Fibroblast of lung (primary cell): ENCODE measurements at places on chromosomes 13 and 19. TPM values are rescaled to one million over a fixed set of nuclear protein-coding genes. Genes with fewer than 3 reads are reported as not detected.

DNA sequence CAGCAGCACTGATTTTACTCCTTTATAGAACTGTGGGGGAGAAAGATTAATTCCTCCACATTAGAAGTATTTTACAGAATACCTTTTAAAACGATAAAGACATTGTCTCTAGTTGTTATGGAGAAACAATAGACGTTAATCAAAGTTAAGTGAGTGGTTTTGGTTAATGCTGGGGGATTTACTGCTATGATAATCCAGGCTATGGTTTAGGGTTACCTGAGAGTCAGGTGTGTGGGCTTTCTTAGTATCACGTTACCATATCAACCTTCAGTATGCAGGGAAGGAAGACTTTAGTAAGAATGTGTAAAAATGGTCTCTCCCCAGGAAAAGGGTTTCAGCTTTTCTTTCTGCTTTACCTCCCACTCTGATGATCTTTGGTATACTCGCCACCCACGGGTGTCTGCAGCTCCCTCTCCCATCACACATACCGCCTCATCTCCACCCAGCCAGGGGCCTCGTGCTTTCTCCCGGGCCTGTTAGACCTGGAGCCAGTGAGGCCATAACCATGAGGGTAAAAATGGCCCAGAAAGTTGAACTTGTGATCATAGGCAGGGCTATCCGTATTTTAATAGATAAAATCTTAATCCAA is 45.6 kb upstream of the WDFY2 start:
- no peak for DNase-seq

TTC9B gene
- polyA plus RNA-seq, result not detected in 2 replicates

DNA sequence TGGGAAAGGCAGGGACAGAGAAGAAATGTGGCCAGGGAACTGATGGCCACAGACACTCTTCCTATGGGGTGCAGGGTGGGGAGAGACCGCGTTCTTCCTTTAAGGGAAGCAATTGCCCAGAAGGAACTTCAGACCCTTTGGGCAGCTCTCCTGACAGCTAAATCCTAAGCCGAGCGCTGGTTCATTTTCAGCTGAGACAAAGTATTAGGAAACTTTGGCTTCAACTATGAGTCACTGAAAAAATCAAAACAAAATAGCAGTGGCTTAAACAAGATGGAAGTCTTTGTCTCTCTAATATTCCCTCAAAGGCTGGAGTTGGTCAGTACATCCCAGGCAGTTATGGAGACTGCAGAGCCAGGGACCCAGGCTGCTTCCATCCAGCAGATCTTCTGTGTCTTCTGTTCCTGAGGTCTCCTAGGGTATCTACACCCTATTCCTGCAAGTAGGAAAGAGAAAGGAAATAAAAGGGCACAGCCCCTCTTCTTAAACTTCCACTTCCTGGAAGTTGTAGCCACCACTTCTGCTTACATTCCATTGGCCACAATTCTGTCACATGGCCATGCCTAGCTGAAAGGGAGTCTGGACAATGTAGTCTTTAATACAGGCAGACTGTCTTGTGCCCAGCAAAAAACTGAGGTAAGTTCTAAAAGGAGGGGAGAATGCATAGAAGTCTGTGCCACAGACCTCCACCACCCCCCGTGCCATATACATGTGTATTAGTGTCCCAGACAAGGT is 163.5 kb downstream of the KATNAL1 start:
- DNase-seq, result peak; percentile 77

IZUMO2 gene
- not detected in 2 replicates for polyA plus RNA-seq

GRCh38 chr13:113651511-113652403 is 6.2 kb downstream of the ATP4B start:
- no peak for DNase-seq

DNA sequence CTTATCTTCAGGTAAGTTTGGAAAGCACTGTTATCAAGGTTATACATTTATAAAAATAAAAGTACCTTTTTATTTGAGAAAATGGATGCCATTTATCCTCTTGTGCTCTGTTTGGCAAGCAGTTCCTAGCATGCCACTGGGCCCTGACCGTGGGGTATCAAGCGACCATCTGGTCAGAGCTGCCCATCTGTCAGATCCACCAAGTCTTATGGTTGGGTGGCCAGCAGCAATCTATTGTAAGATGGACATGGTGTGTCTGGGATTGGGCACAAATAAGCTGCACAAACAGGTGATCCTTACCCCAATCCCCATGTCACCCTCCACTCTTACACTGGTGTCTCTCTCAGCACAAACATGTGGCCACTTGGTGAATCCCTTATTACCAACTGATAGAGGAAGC is 178.5 kb downstream of the DLEU7 start:
- no peak for DNase-seq

- peak; percentile 46 for DNase-seq
Observed at GRCh38 chr13:49165798-49166752, 54.1 kb upstream of the MLNR start.

DNA sequence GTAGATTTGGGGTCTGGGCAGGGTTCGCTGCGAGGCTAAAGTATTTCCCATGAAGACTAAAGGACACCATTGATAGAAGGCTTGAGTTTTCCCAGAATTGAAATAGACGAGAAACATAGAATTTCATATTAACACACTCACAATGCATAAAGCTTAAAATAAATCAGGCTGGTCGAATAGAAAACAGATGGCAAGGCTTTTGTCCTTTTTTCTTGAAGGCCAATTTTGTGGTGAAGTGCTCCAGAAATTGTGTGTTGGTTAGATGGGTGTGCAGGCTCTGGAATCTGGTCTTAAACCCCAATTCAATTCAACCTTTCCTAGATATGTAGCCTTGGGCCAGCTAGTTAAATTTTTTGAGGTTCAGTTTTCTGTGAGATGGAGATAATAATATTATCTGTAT is 56.9 kb upstream of the LRCH1 start:
- no peak for DNase-seq

DNA sequence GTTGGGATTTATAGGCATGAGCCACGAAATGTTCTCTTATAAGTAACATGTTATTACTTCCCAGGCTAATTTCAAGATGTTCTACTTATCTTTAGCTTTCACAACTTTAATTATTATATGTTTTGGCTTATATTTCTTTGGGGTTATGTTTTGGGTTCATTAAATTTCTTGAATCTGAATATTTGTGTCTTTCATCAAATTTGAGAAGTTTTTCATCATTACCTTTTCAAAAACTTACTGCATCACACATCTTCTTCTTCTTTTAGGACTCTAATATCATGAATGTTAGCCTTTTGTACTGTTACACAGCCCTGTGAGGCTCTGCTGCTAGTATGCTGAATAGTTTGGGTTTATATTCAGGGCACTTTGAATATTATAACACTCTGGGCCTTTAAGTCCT is 9.7 kb upstream of the ZNF266 start:
- DNase-seq, result no peak

- DNase-seq, result no peak
Observed at GRCh38 chr13:113852536-113853517, 11.0 kb downstream of the GAS6 start.

INSR gene
- 2.3 and 3.7 TPM in 2 replicates for polyA plus RNA-seq

SPC24 gene
- 8.1 and 32.0 TPM in 2 replicates for polyA plus RNA-seq

SYCN gene
- not detected in 2 replicates for polyA plus RNA-seq

GRCh38 chr19:3607303-3608078 is 816 bp upstream of the TBXA2R start:
- peak; percentile 53 for DNase-seq

VSTM2B gene
- not detected in 2 replicates for polyA plus RNA-seq

DNA sequence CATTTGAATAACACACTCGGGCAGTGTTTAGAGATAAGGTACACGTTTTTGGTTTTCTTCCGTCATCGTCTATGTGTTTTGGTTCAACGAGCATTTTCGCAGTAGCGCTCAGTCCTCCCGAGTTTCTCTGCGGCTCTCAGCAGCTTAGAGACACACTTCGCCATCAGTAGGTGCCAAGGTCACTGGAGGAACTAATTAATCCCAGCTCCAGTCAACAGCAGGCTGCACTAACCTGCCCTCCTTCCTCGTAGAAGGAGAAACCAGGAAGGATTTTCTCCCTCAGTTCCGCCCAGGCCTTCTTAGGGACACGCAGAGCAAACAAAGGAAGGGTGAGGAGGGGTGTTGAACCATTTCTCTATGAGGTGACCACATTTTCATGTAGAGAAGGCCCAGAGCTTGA is 12.6 kb downstream of the MBNL2 start:
- no peak for DNase-seq

DNA sequence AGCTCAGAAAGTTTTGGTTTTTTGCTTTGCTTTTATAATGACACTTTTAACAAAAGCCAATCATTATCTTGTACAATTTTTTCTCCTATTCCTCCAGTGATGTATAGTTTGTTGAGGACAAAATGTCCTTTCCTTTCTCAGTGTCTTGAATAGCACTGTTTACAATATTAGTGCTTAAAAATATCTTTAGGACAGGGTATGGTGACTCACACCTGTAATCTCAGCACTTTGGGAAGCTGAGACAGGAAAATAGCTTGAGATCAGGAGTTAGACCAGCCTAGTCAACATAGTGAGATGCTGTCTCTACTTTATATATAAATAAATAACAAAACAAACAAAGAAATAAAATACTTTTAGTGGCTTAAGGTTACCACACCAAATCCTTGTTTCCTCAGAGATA is 41.9 kb downstream of the SPRY2 start:
- no peak for DNase-seq

GRCh38 chr13:36834299-36834698 is 15.3 kb downstream of the RFXAP start:
- peak; percentile 26 for DNase-seq

LMTK3 gene
- polyA plus RNA-seq, result 0.01 TPM in 1 of 2 replicates, not detected in the other

ONECUT3 gene
- polyA plus RNA-seq, result not detected in 2 replicates

ZNF136 gene
- polyA plus RNA-seq, result 3.6 and 4.2 TPM in 2 replicates

GRCh38 chr13:45678282-45678681 is 23.8 kb upstream of the CBY2 start:
- DNase-seq, result peak; percentile 19
